ENCODE measurements at places on chromosomes 16 and 17. TPM values are rescaled to one million over a fixed set of nuclear protein-coding genes. Genes with fewer than 3 reads are reported as not detected.

DNA sequence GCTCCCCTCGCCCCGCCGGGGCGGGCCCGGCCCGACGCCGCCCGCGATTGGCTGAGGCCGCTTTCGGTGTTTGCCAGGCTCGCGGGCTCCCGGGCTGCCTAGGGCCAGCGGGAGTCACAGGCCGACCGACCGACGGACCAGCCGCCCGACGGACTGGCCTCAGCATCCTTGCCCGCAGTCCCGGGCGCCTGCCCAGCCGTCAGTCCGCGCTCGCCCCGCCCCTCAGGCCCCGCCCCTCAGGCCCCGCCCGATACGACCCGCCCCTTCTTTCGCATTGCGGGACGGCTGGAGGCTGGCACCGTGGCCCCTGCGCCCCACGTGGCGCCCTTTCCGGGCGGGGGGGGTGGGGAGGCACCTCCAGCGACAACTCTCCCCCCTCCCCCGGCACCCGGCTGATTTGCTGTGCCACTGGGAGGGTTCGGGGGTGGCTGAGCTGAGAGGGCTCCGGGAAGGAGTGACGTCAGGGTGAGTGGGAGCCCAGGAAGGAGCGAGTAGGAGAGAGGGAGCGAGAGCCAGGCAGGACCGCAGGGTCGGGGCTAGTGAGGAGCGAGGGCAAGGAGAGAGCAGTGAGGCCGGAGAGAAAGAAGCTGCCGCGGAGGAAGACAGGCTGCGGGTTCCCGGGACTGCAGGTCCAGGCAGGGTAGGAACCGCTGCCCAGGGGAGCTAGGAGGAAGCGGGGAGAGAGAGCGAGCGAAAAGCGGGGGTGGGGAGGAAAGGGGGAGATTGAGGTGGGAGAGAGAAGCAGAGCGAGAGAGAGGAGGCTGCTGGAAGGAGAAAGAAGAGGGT is at the start of gene ASPHD1:
Gene ASPHD1, plus strand, starts transcription at position 387 of the 786 bp plus-strand sequence. CDS start 484 bp downstream, outside the sequence.
- peak; percentile 70 for DNase-seq

GRCh38 chr17:67487506-67487905 is 110.4 kb downstream of the PITPNC1 start:
- DNase-seq: no peak

DNA sequence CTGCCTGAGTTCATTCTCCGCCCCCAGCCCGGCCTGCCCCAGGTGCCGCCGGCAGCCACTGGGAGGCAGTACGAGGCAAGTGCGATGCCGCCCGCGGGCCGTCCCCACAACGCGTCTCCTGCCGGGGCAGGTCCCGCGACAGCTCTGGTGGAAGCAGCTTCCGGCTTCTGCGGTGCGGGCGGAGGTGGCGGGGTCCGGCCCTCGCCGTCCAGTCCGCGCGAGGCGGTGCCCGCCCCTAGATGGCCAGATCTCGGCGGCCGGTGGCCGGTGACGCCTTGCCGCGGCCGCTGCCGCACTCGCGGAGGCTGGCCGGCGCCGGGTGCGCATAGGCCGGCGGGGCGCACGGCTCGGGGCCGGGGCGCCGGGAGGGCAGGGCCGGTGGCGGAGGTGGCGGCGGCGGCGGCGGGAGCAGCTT is 1.8 kb downstream of the GJD3 start:
- no peak for DNase-seq

SLC6A4 gene
- 1.2 TPM for total RNA-seq

Measured in umbilical cord (tissue), 2 donors.